Epithelial cell of prostate (primary cell): ENCODE measurements at places on chromosomes 2 and 18.

DNA sequence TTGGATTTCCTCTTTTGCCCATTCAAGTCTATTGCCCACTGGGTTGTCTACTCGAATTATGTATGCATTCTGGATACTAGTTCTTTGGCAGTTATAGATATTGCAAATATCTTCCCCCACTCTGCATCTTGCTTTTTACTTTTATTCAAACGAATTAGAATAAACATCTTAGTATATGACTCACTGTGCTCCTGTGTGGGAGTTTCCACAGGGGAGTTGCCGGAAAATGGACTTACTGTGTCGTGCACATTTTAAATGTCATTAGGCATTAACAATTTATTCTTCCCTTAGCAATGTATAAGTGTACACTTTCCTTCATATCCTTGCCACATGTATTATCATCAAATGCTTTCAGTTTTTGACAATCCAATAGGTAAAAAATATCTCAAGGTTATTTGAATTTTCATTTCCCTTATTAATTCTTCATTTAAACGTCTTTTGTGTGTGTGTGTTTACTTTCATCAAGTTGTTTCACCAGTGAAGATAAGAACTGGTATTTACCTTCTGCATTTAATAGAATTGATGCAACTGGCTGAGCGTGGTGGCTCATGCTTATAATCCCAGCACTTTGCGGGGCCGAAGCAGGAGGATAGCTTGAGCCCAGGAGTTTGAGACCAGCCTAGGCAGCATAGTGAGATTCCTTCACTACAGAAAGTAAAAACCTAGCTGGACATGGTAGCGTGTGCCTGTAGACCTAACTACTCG, 4.6 kb upstream of the UGT1A5 start:
- no peak for DNase-seq

DNA sequence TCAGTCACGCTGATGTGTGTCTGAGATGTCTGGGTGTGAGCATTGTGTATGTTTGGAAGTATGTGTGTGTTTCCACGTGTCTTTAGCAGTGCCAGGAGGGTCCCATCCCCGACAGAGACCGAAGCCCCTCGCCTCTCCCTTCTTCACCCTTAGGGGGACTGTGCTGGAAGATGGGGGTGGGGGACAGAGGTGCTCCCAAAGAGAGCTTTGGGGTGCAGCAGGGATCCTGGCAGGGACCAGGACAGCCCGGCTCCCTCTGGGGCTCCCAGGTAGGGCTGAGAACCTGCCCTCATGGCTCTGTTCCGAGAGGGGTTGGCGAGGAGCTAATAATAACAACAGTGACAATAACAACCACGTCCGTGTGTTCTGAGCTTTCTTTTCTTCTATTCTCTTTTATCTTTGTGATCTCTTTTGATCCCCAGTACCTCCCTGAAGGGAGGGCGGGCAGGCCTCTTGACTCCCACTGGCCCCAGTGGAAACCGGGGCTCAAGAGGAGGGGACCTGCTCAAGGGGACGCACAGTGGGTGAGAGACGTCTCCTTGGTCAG, 57.6 kb downstream of the SMAD7 start:
- no peak for DNase-seq

GRCh38 chr2:15766303-15766861, 174.0 kb upstream of the MYCN start:
- no peak for DNase-seq

DNA sequence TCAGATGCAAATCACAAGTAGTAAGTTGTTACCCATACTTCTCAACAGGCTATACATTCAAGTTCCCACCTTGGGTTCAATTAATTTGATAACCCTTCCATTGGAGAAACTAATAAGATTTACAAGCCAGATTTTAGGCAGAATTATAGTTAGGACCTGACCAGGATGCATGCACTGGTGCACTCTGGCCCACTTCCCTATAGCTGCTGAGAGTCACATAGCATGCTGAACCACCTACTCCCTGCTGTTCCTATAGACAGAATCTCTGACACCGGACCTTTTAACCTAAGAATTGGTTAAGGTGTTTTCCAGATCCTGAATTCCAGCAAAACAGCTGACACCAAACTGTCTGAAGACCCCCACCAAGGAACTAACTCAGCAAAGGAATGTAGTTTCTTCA, 26.2 kb downstream of the FAM210A start:
- DNase-seq = no peak

- no peak for DNase-seq
These were observed 53.6 kb downstream of the CCDC93 start for GRCh38 chr2:117960231-117960630.

DNA sequence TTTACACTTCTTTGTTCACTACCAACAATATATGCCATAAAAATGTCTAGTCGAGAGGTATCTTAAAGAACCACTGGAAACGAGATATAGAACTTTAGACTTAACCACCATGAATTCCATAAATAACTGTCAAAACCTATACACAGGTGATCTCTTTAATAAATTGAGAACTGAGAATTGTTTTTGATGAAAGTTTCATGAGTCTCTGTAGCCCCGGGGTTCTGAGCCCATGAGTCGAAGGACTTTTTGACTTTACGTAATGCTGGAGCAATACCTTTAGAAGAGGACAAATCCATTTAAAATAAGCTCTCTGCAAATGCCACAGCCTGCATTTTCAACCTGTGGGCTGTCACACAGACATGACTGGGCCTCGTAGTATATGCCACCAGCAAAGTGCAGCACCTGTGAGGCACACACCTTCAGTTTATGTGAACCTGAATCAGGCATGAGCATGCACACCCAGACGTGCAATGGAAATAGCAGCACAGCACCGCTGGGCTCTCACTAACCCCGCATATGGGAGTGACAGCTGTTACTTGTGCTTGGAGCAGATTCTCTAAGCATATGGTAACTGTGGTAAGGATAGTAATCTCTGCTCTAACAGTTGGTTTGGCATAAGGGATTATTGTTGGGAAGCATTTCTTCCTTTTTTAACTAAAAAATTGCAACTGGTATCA, 383.2 kb downstream of the SOCS6 start:
- DNase-seq = no peak

- peak; percentile 96 for DNase-seq
These were observed 123.3 kb downstream of the LTBP1 start for GRCh38 chr2:33069894-33070651.

DNA sequence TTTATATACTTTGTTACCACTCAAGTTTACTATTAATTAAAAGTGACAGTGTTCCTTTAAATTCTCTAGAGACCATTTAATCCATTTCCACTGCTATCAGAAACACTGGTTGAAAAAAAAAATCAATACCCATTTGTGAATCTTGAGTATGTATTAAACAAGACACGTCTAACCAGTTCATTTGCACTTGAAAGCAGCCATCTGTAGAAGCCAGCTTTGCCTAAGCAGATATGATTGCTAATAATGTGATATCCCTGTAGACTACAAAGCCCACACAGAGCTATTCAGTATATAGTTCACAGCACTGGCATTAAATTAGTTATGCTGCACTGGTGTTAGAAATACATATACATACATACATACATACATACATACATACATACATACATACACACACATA, 111.8 kb upstream of the SP3 start:
- no peak for DNase-seq

DNA sequence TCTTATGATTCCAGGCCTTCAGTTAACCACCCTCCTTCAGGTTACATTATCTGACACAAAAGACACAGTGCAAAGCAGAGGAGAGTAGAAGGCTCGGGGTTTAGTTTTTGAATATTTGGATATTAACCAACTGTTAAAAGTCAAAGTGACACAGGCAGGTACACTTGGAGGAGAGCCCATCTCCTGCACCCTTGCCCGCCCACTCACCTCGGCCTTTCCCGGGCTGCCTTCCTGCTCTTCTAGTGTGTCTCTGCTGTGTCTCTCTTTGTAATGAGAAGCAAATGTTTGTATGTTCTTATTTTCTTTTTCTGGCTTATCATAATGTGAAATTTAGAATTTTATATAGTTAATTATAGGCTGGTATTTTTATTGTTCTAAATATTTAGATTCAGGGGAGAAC, 35.1 kb downstream of the ZNF236 start:
- DNase-seq = no peak

DNA sequence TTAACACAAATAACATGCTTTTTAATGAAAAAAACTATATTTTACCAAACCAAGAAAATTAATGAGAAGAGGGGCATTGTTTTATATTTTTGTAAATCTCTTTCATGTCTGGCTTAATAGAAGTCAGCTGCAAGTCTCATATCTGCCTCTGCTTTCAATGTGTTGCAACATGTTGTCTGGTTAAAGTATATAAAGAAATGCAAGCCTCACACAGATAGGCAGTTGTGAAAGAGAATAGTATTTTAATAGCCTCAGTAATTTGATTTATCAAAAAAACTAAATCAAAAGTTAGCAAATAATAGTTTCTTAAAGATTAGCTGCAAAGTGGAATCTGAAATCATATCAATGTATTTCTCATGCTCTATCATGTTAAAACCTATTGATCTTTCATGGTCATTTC, 52.9 kb upstream of the NCOA1 start:
- DNase-seq = no peak

DNA sequence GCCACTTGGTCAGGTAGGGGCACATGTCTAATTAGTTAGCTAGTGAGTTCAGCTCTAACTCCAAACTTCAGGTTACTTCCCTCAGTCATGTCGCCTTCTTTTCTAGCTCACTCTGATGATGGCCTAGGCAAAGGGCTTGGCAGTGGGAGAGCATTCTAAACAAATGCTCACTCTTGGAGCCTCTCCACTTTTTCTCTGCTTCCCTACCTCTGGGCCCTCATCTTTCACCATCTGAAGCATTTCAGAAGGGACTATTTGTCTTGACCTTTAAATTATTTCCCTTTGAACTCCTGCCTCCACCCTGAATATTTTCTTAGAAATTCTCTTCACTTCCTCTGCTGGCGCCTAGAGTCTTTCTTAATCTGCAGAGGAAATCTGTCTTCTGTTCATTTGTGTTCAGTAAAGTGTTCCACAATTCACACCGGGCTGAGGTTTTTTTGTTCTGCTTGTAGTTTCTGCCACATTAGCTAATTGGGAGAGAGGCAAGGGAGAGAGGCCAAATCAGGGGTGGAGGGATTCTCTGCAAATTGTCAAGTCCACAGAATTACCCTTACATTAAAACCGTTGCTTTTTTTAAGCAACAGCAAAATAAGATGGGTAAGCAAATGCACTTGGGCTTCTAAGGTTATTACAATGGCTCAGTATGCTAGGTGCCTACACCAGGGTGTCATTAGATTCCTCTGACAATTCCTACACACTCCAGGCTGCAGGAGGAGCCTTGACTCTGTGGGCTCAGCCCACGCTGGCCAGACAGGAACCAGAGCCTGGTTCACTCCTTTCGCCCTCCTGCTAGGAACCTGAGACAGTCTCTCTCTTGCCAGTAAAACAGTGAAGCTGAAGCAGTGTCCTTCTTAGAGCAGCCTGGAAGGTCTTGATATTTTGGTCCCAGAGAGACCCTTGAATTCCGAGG, 5.5 kb downstream of the MSGN1 start:
- no peak for DNase-seq

DNA sequence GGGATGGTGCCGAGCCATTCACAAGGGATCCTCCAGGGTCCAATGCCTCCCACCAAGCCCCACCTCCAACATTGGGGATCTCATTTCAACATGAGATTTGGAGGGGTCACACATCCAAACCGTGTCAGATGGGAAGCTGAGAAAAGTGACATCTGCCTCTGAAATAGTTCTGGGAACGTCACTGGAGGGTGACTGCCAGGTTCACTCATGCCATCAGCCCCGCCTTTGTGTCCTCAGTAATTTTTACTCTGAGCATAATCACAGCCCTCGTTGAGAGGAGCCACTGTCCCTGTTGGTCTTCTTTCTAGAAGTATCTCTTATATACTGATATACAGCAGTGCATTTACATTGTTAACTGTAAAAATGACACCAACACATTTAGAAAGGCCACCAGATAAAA, 67.4 kb downstream of the KLHL29 start:
- DNase-seq = no peak

GRCh38 chr18:42196651-42197050, 241.6 kb downstream of the PIK3C3 start:
- DNase-seq = no peak

DNA sequence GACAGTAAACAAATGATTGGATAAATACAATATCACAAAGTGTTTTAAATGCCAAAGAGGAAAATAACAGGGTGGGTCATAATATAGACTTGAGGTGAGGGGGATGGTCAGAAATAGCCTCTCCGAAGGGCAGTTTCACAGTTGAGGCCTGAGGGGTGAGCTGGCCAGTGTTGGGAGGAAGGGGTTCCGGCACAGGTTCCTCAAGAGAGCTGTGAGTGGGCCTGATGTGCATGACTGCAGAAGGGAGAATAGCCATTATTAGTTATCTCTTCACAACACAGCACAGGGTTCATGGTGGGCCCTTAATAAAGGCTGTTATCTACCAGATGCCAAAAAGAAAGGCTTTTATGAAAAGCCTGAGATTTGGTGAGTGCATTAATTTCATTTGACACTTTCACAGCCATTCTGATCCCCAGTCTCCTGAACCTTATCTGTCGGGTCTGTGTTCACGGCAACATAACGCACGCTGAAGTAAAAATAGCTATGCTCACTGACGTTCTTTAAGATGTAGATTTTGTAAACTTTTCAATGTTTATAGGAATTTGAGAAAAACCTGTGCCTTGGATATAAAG, 39.6 kb downstream of the POLR1A start:
- no peak for DNase-seq

DNA sequence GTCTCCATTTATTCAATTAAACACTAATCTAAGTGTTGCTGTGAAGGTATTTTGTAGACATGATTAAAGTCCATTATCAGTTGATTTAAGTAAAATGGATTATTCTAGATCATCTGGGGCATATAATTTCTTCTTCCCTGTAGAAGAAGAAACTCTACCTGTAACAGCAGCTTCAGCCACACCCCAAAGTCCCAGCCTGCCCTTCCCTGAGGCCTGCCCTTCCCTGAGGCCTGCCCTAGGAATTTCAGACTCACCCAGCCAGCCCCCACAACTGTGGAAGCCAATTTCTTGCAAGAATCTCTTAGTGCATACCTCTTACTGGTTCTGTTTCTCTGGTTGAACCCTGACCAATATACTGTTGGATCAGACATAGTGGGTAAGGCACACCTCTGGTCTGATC, 13.4 kb upstream of the LAPTM4A start:
- no peak for DNase-seq

DNA sequence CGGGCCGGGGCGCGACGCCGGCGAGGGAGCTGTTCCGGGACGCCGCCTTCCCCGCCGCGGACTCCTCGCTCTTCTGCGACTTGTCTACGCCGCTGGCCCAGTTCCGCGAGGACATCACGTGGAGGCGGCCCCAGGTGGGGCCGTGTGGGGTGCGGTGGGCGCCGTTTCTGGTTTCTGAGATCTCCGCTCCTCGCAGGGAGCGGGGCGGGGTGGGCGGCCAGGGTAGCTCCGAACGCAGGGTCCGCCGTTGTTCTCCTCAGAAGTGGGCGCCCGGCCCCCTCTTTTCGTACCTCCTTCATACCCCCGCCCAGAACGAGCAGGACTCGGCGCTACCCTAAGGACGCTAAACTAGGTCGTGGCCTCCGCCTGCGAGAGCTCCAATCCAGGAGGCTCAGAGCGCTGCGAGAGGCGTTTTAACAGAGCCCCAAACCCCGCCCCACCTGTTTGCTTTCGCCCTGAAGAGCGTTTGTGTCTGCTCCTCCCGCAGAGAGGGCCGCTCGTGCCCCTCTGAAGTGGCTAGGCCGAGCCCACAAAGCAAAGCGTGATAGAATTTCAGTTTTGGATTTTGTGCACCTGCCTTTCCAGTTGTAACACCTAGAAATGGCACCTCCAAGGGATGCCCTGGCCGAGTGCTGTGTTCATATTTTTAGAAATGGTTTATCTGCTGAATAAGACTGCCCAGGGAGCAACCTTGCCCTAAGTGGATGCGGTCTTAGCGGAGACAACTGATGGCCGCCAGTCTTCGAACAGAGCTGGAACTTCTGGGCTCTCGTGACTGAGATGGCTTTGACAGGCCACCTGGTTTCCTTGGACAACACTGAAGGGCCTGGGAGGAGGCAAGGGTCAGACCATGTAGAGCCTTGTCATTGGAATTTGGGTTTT, 626 bp downstream of the CAPN10 start:
- DNase-seq = no peak
